ENCODE measurements at places on chromosomes 4 and X. TPM values are rescaled to one million over a fixed set of nuclear protein-coding genes. Genes with fewer than 3 reads are reported as not detected.

Gene EXOC1L
- total RNA-seq: not detected

- DNase-seq: no peak
Observed at GRCh38 chr4:37453281-37453998, 208.9 kb downstream of the NWD2 start.

- no peak for DNase-seq
Observed at GRCh38 chr4:90028460-90028859, 98.7 kb upstream of the CCSER1 start.

Gene CXCL8
- total RNA-seq: 0.43 TPM

- DNase-seq: no peak
Observed at GRCh38 chr4:122195718-122196117, 43.6 kb downstream of the BLTP1 start.
